ENCODE measurements at places on chromosomes 12 and 14. TPM values are rescaled to one million over a fixed set of nuclear protein-coding genes. Genes with fewer than 3 reads are reported as not detected.

The OR4N5 gene
- not detected for total RNA-seq

The TBX3 gene
- 12.0 TPM for total RNA-seq

The LRTM2 gene
- not detected for total RNA-seq

The DTX1 gene
- total RNA-seq = 4.1 TPM

The KERA gene
- not detected for total RNA-seq

DNA sequence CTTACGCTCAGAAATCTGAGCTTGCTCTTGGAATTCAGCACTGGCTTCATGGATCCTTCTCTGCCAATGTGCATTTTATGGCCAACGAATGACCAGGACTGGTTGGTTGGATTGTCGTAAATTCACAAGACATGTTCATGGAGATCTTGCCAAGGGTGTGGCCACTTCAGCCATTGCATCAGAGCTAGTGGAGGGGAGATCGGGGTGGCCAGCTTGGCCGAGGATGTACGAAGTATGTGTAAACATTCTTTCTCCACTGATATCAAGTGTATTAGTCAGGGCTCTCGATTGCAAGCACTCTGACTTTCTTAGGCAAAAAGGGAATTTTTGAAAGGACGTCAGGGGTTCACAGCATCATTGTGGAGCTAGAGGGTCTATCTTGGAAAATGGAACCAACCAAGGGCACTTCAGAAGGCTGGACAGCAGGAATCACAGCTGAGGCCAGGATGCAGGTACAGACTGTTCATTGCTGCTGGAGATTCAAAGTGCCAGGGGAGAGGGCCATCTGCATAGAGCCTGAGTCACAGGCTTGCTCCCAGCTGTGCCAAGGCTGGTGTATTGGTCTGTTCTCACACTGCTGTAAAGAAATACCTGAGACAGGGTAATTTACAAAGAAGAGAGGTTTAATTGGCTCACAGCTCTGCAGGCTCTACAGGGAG is 32.9 kb upstream of the ADGRD1 start:
- DNase-seq = peak; percentile 64

DNA sequence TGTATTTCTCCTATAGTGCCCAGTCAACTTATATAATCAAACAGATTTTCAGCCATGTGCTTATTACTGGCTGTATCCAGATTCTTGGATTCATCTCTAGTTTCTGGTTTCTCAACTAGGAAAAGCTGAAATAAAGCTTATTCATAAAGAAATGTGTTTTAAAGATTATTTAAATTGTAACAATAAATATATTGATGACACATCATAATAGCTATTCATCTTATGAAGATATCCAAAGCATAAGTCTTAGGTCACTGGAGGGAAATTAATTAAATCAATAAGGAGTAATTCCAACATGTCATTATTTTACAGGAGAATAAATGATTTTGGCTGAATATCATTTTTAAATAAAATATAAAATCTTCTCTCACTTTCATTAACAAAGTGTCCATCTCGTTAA is 32.1 kb upstream of the KRR1 start:
- DNase-seq = no peak

DNA sequence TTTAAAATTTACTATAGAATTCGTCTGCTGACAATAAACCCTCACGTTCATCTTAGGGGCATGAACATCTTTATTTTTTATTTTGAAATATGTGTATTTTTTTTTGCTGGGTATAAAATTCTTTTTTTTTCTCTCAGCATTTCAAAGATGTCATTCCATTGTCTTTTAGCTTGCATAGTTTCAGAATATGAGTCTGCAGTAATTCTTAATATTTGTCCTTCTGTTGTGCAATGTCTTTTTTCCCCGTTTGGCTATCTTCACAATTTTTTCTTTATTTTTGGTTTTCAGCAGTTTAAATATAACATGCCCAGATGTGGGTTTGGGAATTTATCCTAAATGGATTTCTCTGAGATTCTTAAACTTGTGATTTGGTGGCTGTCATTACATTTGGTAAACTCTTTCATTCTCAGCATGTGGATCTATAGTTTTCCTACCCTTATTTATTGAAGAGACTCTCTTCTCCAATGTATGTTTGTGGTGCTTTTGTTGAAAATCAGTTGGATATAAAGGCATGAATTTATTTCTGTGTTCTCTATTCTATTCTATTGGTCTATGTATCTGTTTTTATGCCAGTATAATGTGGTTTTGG is 37.8 kb upstream of the PLBD1 start:
- no peak for DNase-seq

DNA sequence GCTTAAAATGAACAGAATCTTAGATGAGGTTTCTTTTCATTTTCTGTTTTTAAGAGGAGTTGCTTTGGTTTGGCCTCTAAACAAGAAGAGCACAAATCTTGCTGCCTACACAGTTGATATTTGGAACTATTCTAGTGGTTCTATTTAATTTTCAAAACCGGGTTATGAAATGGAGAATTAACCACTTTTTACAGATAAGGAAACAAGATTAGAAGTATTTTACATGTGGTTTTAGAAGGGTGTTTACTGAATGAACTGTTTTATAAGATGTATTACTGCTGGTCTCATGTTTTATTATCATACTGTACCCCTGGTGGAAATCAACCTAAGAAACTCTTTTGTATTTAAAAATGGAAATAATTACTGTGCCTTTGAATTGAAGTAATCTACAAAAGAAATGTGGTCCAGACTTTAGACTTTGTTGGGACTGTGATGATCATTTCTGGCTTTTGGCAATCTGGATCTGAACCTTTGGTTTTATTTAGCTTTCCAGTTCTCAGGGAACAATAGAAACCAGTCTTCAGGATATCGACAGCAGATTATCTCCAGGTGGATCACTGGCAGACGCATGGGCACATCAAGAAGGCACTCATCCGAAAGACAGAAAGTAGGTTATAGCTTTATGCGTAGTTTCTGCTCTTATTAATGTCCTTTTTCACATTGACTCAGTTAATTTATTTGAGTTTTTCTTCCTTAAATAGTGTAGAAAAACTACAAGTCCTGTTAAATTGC is 43.2 kb downstream of the TBK1 start:
- DNase-seq = no peak

- peak; percentile 72 for DNase-seq
Observed at GRCh38 chr12:50016501-50017475, 8.5 kb downstream of the RACGAP1 start.
